ENCODE measurements at places on chromosomes 7 and 10. TPM values are rescaled to one million over a fixed set of nuclear protein-coding genes. Genes with fewer than 3 reads are reported as not detected.
A peak's percentile ranks its signal among the peaks of the same experiment; 100 is the strongest.

The FGL2 gene
- 5.0 TPM for total RNA-seq

GRCh38 chr7:93219868-93220267 is 6.4 kb downstream of the HEPACAM2 start:
- no peaks in the 10 kb centered on the region for H3K27me3 ChIP-seq
- H3K4me3 ChIP-seq, result no peak overlapping the region
- H3K36me3 ChIP-seq, result no peaks in the 10 kb centered on the region
- no peak for DNase-seq
- H3K4me1 ChIP-seq, result no peaks in the 10 kb centered on the region

The CALML5 gene
- total RNA-seq, result not detected

DNA sequence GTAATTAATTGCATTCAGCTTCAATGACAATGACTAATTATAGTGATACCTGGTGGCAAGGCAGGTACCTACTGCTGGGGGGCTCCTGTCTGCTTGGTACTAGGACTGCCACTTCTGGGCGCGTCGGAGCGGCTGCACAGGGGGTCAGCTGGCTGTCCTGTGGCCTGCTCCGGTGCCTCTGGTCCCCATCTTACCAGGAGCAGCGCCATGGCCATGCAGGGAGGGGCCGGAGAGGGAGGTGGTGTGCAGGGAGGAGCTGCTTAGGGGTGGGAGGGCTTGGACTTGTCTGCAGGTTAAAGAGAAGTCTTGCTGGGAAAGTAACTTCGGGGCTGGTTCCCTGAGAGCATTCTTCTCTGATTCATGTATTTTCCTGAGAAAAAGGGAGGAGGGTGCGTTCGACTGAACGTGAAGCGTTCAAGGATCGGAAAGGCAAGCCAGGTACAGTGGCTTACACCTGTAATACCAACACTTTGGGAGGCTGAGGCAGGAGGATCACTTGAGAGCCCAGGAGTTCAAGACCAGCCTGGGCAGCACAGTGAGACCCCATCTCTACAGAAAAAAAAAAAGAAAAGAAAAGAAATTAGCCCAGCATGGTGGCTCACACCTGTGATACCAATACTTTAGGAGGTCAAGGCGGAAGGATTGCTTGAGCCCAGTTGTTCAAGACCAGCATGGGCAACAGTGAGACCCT is 15.4 kb downstream of the CUX1 start:
- DNase-seq, result no peak
- no peak overlapping the region for H3K27ac ChIP-seq
- no peaks in the 10 kb centered on the region for H3K27me3 ChIP-seq
- no peak overlapping the region for H3K4me3 ChIP-seq
- H3K4me1 ChIP-seq, result peaks cover 16% of the 10 kb centered on the region
- H3K36me3 ChIP-seq, result no peaks in the 10 kb centered on the region

DNA sequence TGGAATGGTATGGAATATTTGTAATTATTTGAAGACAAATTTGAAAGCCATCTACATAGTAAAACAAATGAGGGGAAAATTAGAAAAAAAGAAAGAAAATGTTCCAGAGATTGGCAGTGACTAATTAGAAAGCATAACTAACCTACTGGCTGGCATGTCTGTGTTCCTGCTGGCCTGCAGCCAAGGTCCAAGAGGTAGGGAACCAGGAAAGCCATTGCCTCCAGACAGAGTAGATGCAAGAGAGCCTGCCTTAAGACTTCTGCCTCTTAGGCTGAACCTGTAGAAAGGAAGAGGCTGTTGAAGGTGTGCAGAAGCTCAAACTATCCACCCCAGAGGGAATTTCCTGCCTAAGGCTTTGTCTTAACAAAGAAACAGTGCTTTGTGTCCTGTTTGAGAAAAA is 982.0 kb downstream of the SORCS1 start:
- H3K27ac ChIP-seq, result no peak overlapping the region
- no peaks in the 10 kb centered on the region for H3K36me3 ChIP-seq
- H3K4me1 ChIP-seq, result no peaks in the 10 kb centered on the region
- no peaks in the 10 kb centered on the region for H3K27me3 ChIP-seq
- H3K4me3 ChIP-seq, result no peak overlapping the region

- H3K27ac ChIP-seq, result no peak overlapping the region
- H3K4me1 ChIP-seq, result no peaks in the 10 kb centered on the region
- no peak overlapping the region for H3K4me3 ChIP-seq
Observed at GRCh38 chr10:113222207-113222606, 272.2 kb downstream of the TCF7L2 start.

The PNLIPRP3 gene
- total RNA-seq, result not detected

- H3K36me3 ChIP-seq, result no peaks in the 10 kb centered on the region
- H3K4me1 ChIP-seq, result no peaks in the 10 kb centered on the region
- H3K27ac ChIP-seq, result no peak overlapping the region
- no peak overlapping the region for H3K4me3 ChIP-seq
Observed at GRCh38 chr7:70419526-70420380, 712.2 kb upstream of the GALNT17 start.

The BHLHA15 gene
- 1.6 TPM for total RNA-seq

The PILRA gene
- 0.62 TPM for total RNA-seq

DNA sequence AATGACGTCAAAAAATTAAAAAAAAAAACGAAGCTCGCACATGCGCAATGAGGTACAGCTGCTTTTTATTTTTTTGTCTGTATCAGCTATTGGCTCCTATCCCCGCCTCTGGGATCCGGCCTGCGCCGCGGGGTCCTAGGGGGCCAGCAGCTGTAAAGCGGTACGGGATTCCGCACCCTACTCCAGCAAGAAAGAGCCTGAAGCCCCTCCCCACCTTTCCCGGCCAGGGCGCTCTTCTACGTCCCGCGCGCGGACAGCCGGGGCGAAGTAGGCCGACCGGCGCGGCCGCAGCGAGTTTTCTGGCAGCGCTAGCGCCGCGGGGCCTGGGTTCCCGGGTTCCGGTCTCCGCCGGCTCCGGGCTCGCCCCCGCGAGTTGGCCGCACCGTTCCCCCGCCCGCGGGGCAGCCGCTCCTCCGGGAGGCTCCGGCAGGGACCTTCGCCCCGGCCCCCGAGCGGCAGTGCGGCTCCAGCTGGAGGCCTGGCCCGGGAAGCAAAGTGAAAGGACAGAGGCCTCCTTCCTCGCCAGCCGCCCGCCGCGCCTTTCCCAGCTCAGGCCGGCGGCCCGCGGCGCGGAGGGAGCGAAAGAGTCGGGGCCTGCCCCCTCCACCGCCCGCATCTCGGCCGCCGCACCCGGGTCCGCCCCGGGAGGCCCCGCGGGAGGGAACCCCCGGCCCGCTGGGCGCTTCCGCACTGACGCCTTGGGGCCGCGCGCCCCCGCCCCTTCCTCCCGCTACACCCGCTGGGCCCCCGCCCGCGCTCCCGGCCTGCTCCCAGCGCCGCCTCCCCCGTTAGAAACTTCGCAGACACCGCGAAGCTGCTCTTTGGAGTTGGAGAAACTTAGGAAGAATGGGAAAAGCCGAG is 4.7 kb upstream of the SPAG6 start:
- H3K4me3 ChIP-seq, result peak overlapping the region; percentile 73
- peaks cover 90% of the 10 kb centered on the region for H3K27me3 ChIP-seq
- H3K27ac ChIP-seq, result peak overlapping the region; percentile 85
- peak; percentile 52 for DNase-seq
- peaks cover 25% of the 10 kb centered on the region for H3K4me1 ChIP-seq
- H3K36me3 ChIP-seq, result no peaks in the 10 kb centered on the region

- no peaks in the 10 kb centered on the region for H3K27me3 ChIP-seq
- no peaks in the 10 kb centered on the region for H3K4me1 ChIP-seq
- no peak overlapping the region for H3K27ac ChIP-seq
- H3K36me3 ChIP-seq, result no peaks in the 10 kb centered on the region
Observed at GRCh38 chr10:12937527-12937926, 64.0 kb downstream of the CCDC3 start.

The KAZALD1 gene
- total RNA-seq, result 3.6 TPM

DNA sequence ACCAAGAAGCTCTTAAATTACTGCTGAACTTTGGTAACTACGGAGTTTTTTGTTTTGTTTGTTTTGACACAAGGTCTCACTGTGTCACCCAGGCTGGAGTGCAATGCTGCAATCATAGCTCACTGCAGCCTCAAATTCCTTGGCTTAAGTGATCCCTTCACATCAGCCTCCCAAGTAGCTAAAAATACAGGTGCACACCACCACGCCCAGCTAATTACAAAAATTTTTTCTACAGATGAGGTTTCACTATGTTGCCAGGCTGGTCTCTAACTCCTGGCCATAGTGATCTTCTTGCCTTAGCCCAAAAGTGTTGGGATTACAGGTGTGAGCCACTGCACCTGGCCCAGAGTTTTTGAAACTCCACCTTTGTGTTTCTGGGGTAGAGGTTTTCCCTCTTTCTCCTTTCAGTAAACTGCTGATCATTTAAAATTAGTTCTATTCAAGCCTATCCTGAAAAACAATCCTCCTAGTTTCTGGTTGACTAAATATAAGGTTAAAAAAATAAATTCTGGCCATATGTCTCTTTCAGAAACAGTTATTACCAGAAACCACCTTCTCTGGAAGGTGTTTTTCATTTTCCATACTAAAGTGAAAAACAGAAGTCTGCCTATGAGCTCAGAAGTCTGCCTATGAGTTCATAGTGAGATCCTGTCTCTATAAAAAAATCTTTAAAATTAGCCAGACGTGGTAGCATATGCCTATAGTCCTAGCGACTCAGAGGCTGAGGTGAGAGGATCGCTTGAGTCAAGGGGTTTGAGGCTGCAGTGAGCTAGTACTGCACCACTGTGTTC is 63.9 kb downstream of the VOPP1 start:
- peak overlapping the region; percentile 15 for H3K27ac ChIP-seq
- H3K4me3 ChIP-seq, result no peak overlapping the region
- DNase-seq, result no peak
- peaks cover 53% of the 10 kb centered on the region for H3K4me1 ChIP-seq
- H3K27me3 ChIP-seq, result no peaks in the 10 kb centered on the region
- H3K36me3 ChIP-seq, result no peaks in the 10 kb centered on the region

The GJC3 gene
- total RNA-seq, result not detected

The SPDYE8 gene
- not detected for total RNA-seq

- H3K4me3 ChIP-seq, result peak overlapping the region; percentile 27
- H3K4me1 ChIP-seq, result peaks cover 82% of the 10 kb centered on the region
- H3K27ac ChIP-seq, result peak overlapping the region; percentile 97
Observed at GRCh38 chr7:135168001-135168400, 2.5 kb downstream of the CYREN start.

DNA sequence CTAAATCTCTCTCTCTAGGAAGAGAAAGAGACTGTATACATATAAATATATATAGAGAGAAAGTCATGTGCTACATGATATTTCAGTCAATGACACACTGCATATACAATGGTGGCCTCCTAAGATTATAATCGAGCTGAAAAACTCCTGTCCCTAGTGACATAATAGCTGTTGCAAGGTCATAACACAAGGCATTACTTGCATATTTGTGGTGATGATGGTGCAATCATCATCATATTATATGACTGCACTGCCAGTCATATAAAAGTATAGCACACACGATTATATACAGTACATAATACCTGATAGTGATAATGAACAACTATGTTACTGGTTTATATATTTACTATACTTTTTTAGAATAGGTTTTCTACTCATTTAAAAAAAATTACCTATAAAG is 316.7 kb downstream of the FGFR2 start:
- H3K36me3 ChIP-seq, result no peaks in the 10 kb centered on the region
- H3K4me1 ChIP-seq, result no peaks in the 10 kb centered on the region
- H3K27me3 ChIP-seq, result no peaks in the 10 kb centered on the region
- no peak for DNase-seq
- no peak overlapping the region for H3K4me3 ChIP-seq

DNA sequence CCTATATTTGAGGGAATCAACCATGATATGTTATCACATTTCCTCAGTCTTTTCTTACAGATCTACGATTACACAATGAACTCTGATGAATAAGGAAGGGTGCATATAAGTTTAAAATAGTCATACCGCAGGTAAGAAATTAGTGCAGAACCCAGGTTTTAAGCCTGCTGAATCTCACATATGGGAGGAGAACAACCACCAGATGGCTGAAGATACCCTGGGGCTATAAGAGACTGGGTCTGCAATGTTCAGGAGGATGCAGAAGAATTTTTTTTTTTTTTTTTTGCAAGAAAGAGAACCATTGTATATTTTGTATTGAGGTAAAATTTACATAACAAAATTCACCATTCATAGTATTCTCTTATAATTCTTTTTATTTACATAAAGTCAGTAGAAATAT is 372.3 kb upstream of the MYO3A start:
- H3K4me3 ChIP-seq, result no peak overlapping the region
- no peak for DNase-seq
- H3K36me3 ChIP-seq, result no peaks in the 10 kb centered on the region

- no peaks in the 10 kb centered on the region for H3K4me1 ChIP-seq
- no peak overlapping the region for H3K27ac ChIP-seq
- H3K36me3 ChIP-seq, result no peaks in the 10 kb centered on the region
- H3K4me3 ChIP-seq, result no peak overlapping the region
- no peak for DNase-seq
Observed at GRCh38 chr10:132799865-132800264, 13.9 kb upstream of the NKX6-2 start.

- no peak overlapping the region for H3K27ac ChIP-seq
- H3K4me1 ChIP-seq, result no peaks in the 10 kb centered on the region
- no peaks in the 10 kb centered on the region for H3K27me3 ChIP-seq
Observed at GRCh38 chr10:1287971-1288401, 231.8 kb downstream of the WDR37 start.

GRCh38 chr10:5465976-5466450 is 33.4 kb downstream of the CALML5 start:
- no peaks in the 10 kb centered on the region for H3K27me3 ChIP-seq
- H3K4me3 ChIP-seq, result no peak overlapping the region
- H3K27ac ChIP-seq, result no peak overlapping the region

DNA sequence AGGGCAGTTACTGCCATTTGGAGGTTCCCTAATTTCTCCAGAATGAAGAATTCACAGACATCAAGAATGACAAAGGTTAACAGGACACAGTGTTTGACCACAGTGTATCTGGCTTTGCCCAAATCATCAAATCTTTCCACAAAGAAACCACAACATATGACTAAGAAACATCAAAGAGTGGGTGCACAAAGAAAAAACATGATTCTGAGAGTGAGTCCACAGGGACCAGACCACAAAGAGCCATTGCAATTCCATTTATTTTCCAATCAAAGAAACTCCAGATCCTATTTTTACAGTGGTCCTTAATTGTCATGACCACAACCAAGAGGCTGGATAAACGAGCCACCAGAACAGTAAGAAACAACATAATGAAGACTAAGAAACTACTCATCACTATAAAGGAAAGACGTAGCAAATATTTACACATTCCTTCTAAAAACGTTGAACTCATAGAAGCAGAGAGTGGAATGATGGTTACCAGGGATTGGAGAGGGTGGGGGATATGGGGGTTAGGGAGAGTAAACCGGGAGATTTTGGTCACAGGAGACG is 286.5 kb downstream of the DOCK4 start:
- no peak overlapping the region for H3K27ac ChIP-seq
- DNase-seq, result no peak
- H3K27me3 ChIP-seq, result no peaks in the 10 kb centered on the region
- no peaks in the 10 kb centered on the region for H3K4me1 ChIP-seq
- H3K4me3 ChIP-seq, result no peak overlapping the region
- no peaks in the 10 kb centered on the region for H3K36me3 ChIP-seq

- no peak overlapping the region for H3K27ac ChIP-seq
- DNase-seq, result no peak
- peaks cover 10% of the 10 kb centered on the region for H3K4me1 ChIP-seq
- H3K4me3 ChIP-seq, result no peak overlapping the region
- peaks cover 22% of the 10 kb centered on the region for H3K36me3 ChIP-seq
- H3K27me3 ChIP-seq, result no peaks in the 10 kb centered on the region
Observed at GRCh38 chr7:129008645-129009414, 46.1 kb downstream of the TNPO3 start.

All from gastrocnemius medialis (tissue), 4 donors.